ENCODE measurements at places on chromosomes 11 and 22. TPM values are rescaled to one million over a fixed set of nuclear protein-coding genes. Genes with fewer than 3 reads are reported as not detected.

- no peak for DNase-seq
Observed at GRCh38 chr11:94941131-94941530, 32.2 kb downstream of the CWC15 start.

The PLAAT4 gene
- total RNA-seq = 43.5 TPM

The TH gene
- total RNA-seq = 21.9 TPM

GRCh38 chr11:22407921-22408320, 69.7 kb downstream of the SLC17A6 start:
- no peak for DNase-seq

The RFPL3 gene
- total RNA-seq = not detected
